ENCODE measurements at places on chromosomes 5 and 9.

DNA sequence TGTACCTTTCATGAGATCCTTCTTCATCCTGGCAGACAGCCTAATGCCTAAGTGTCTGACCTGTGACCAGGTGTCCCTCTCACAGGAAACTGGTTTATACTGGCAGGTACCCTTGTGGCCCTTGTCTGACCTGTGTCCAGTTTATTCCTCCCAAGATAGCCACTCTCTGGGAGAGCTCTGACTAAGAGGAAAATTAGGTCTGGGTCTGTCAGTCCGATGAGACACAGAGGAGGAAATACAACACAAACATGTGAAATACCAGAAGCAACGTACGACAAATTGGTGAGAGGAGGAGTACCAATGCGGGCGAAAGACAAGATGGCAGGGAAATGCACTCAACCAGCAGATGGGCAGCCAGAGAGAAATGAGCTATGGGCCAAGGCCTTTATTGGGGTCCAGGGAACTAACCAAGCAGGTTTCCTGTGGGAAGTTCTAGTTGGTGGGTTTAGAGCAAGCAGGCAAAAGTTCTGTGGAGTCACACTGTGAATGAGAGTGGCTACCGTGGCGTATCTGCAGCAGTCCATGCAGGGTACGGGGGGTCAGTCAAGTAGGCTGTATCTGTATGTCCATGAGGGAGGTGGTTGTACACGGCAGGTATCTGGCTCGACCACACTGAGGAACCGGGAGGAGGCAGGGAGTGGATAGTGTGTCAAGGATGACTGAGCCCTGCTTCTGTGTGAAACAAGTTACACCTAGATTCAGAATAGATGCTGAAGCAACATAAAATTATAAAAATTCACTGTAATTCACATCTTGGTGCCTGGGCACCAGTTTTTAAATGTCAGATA lies 109.0 kb downstream of the MLLT3 start:
- no peak overlapping the region for H3K27ac ChIP-seq
- no peak for DNase-seq
- peaks cover 53% of the 10 kb centered on the region for H3K4me1 ChIP-seq
- no peak overlapping the region for H3K4me3 ChIP-seq

- DNase-seq = no peak
- peak overlapping the region; percentile 87 for H3K27ac ChIP-seq
- H3K36me3 ChIP-seq = no peaks in the 10 kb centered on the region
- no peaks in the 10 kb centered on the region for H3K27me3 ChIP-seq
Measured at GRCh38 chr9:95107001-95107749, 210.3 kb downstream of the FANCC start.

DNA sequence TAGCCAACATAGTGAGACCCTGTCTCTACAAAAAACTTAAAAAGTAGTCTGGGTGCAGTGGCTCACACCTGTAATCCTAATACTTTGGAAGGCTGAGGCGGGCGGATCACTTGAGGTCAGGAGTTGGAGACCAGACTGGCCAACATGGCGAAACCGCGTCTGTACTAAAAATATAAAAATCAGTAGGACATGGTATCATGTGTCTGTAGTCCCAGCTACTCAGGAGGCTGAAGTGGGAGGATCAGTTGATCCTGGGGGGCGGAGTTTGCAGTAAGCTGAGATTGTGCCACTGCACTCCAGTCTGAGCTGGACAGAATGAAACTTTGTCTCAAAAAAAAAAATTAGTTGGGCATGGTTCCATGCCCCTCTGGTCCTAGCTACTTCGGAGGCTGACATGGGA lies 57.9 kb upstream of the MIER3 start:
- DNase-seq = peak; percentile 21
- no peaks in the 10 kb centered on the region for H3K4me1 ChIP-seq
- no peaks in the 10 kb centered on the region for H3K36me3 ChIP-seq

DNA sequence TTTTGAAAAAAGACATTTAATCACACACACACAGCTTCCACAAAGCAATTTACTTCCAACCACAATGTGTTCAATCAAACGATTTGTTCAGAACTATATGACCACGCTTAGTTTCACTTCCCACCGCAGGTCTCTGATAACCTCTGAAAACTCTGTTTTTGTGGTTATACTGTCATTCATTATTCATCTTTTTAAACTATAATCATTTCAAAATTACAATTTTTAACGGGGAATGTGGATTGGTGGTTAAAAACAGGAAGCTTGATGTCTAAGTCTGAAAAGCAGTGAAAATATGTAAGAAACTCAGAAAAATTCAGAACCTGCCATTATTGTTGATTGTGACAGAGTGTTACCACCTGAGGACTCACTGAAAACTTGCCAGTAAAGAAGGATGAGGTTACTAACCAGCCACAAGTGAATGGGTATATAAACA lies 12.7 kb upstream of the TMEM174 start:
- no peaks in the 10 kb centered on the region for H3K27me3 ChIP-seq
- no peak for DNase-seq
- no peak overlapping the region for H3K27ac ChIP-seq
- H3K4me3 ChIP-seq = no peak overlapping the region
- H3K4me1 ChIP-seq = no peaks in the 10 kb centered on the region
- no peaks in the 10 kb centered on the region for H3K36me3 ChIP-seq

DNA sequence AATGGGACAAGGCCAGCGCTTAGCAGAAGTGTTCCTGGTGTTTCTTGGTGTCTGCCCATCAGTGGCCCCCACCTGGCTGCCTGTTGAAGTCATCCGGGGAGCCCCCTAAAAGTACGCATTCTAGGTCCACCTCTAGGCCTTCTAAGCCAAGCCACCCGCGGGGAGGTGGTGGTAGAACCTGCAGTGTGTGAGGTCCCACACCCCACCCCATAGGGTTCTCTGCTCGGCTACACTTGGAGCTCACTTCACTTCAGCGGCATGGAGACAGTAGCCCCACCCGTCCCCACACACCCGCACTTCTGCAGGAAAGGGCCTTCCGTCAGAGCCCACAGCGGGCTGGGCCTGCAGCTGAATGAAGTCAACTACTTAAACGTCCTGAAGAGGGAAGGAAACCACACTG lies 29.6 kb upstream of the FCN2 start:
- H3K27ac ChIP-seq = no peak overlapping the region
- H3K4me1 ChIP-seq = no peaks in the 10 kb centered on the region
- H3K36me3 ChIP-seq = no peaks in the 10 kb centered on the region
- H3K27me3 ChIP-seq = no peaks in the 10 kb centered on the region
- no peak for DNase-seq

DNA sequence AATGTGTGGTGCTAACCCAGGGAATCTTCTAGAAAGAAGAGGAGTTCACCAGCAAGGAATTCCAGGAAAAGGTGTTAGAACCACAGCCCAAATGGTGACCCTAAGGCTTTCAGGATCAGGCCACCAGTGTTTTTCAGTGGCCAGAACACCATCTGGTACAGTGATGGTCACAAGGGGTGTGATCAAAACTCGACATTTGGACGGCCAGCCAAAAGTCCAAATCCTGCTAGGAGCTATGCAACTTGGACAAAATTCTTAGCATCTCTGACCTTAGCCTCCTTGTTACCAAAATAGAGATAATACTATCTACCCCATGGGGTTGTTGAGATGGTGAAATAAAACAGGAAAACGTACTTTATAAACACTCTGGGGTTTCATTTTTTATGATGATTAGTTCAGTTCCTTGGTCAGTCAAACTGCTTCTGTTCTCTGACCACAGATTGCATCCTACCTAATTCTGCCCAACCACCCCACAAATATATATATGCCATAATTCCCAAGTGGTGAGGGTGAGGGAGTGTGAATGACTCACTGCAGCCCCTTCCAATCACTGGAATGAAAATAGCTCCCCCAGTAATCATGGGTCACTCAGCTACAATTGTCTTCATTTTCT lies 210.3 kb downstream of the CDK5RAP2 start:
- no peak overlapping the region for H3K27ac ChIP-seq
- H3K36me3 ChIP-seq = no peaks in the 10 kb centered on the region
- H3K4me3 ChIP-seq = no peak overlapping the region
- H3K4me1 ChIP-seq = no peaks in the 10 kb centered on the region
- H3K27me3 ChIP-seq = no peaks in the 10 kb centered on the region

DNA sequence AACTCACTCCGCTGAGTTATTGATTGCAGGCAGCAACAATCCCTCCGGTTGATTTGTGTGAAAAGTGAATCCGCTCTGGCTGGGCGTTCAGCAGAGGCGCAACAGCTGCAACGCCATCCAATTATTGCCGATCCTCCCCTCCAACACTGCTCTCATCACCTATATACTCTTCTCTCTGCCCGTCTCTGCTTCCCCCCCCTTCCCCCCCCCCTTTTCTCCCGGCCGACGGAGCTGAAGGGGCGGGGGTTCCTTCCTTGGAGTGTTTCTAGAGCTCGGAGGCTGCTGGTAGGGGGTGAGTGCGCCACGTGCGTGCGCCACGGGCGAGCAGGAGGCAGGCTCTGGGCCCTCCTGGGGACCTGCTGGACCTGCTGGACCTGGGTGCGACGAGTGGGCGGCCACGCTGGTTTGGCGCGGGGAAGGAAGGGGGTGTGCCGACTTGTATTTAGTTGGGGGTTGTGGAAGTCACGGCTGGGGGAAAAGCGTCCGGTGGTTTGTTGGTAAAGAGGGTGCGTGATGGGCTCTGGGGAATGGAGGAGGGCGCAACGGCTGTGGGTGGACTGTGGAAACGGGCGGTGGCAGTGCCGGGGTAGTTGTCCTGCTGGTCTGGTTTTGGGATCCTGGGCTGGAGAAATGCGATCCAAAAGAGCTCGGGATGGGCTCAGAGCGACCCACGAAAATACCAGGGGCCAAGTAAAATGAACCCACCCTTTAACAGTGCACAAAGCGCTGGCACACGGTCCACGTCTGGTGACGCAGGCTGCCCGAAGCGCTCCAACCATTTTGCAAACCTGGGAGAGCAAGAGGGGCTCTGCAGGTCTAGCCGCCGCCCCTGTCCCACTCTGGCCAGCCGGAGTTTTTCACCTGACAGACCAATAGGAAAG lies 6.4 kb upstream of the MEF2C start:
- peak overlapping the region; percentile 63 for H3K4me3 ChIP-seq
- no peaks in the 10 kb centered on the region for H3K36me3 ChIP-seq
- peak; percentile 80 for DNase-seq
- no peaks in the 10 kb centered on the region for H3K27me3 ChIP-seq
- H3K27ac ChIP-seq = peak overlapping the region; percentile 86
- H3K4me1 ChIP-seq = peaks cover 62% of the 10 kb centered on the region

DNA sequence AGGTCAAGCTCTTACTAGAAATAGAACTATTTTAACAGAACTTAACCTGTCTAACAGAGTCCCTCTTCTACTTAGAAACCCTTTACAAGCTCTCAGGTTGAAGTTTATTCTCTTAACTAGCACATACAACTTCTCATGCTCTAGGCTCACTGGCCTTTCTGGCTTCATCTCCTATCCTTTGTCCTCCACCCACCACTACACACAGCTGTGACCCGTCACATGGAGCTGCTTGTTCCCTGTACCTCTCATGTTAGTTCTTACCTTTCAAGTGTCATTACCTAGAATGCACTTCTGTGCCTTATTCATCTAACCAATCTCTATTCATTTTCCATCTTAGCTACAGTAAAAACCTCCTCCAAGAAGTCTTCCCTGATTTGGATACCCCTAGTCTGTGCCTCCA lies 89.4 kb upstream of the APC start:
- H3K4me3 ChIP-seq = no peak overlapping the region
- H3K36me3 ChIP-seq = no peaks in the 10 kb centered on the region
- DNase-seq = no peak
- H3K4me1 ChIP-seq = no peaks in the 10 kb centered on the region
- H3K27ac ChIP-seq = no peak overlapping the region

- no peaks in the 10 kb centered on the region for H3K4me1 ChIP-seq
- H3K36me3 ChIP-seq = no peaks in the 10 kb centered on the region
- no peak overlapping the region for H3K27ac ChIP-seq
- H3K27me3 ChIP-seq = no peaks in the 10 kb centered on the region
Measured at GRCh38 chr5:61595426-61595825, 263.4 kb downstream of the ZSWIM6 start.

GRCh38 chr5:124755565-124755964 lies 9.1 kb upstream of the ZNF608 start:
- DNase-seq = no peak
- no peaks in the 10 kb centered on the region for H3K36me3 ChIP-seq
- H3K27ac ChIP-seq = no peak overlapping the region
- peaks cover 13% of the 10 kb centered on the region for H3K4me1 ChIP-seq
- H3K4me3 ChIP-seq = no peak overlapping the region

DNA sequence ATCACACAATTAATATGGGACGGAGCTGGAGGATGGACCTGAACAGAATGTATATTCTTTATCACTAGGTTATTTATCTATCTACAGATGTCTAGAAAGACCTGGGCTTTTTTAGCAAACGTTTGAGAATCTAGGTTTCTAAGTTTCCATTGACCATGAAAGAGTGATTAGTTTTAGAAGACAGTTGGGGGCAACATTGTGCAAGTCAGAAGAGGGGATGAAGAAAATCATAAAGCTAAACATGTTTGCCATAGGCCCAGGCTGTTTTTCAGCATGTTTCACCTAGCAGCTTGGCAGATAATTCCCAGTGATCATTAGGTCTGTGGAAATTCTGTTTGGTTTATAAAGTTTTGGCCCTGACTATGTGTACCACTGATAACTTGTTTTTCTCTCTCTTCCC lies 44.1 kb upstream of the CDKN2B start:
- no peak overlapping the region for H3K4me3 ChIP-seq
- H3K27ac ChIP-seq = no peak overlapping the region
- H3K27me3 ChIP-seq = no peaks in the 10 kb centered on the region
- H3K36me3 ChIP-seq = no peaks in the 10 kb centered on the region
- H3K4me1 ChIP-seq = peaks cover 5% of the 10 kb centered on the region
- DNase-seq = no peak

- no peak overlapping the region for H3K27ac ChIP-seq
- H3K4me3 ChIP-seq = no peak overlapping the region
- no peaks in the 10 kb centered on the region for H3K4me1 ChIP-seq
Measured at GRCh38 chr5:33701251-33701650, 190.5 kb downstream of the ADAMTS12 start.

GRCh38 chr5:124054564-124054963 lies 542.6 kb downstream of the CSNK1G3 start:
- no peaks in the 10 kb centered on the region for H3K36me3 ChIP-seq
- H3K4me1 ChIP-seq = peaks cover 13% of the 10 kb centered on the region
- H3K27me3 ChIP-seq = no peaks in the 10 kb centered on the region
- DNase-seq = no peak
- H3K27ac ChIP-seq = no peak overlapping the region
- no peak overlapping the region for H3K4me3 ChIP-seq

DNA sequence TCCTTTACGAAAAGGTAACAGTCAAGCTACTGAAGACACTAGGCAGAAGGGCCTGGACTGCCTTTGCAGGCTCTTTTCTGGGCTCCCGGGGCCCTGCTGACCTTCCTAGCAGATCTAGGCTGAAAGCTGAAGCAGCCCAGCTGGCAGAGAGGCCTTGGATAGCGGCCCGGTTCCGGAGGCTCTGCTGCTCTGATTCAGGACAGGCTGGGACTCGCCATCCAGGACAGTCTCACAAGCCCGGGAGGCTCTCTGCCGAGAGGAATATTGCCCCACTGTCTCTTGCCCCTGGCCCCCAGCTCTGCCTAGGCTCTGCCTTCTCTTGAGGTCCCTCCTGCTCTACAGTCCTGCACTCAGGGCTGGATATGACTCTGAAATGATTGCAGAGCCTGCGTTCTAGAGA lies 67.8 kb downstream of the PSD2 start:
- no peak for DNase-seq
- H3K27ac ChIP-seq = no peak overlapping the region
- no peaks in the 10 kb centered on the region for H3K36me3 ChIP-seq
- H3K4me1 ChIP-seq = peaks cover 13% of the 10 kb centered on the region
- no peak overlapping the region for H3K4me3 ChIP-seq
- no peaks in the 10 kb centered on the region for H3K27me3 ChIP-seq
